ENCODE measurements at places on chromosomes 4 and X. TPM values are rescaled to one million over a fixed set of nuclear protein-coding genes. Genes with fewer than 3 reads are reported as not detected.

The ABCG2 gene
- total RNA-seq, result 0.12 TPM

The AREG gene
- 1,402 TPM for total RNA-seq

The PAK3 gene
- total RNA-seq, result 8.5 TPM

The SPARCL1 gene
- not detected for total RNA-seq

The CDKL2 gene
- total RNA-seq, result 0.42 TPM

The KCNIP4 gene
- total RNA-seq, result 0.91 TPM

The GRK4 gene
- 5.9 TPM for total RNA-seq

The OPN1MW gene
- total RNA-seq, result not detected

The SLC10A4 gene
- not detected for total RNA-seq

The PDGFRA gene
- not detected for total RNA-seq

The SH3RF1 gene
- total RNA-seq, result 17.4 TPM

The PLXNB3 gene
- total RNA-seq, result 13.5 TPM

The USP51 gene
- total RNA-seq, result 0.17 TPM

The MAGEC3 gene
- not detected for total RNA-seq

The FAM9B gene
- 0.40 TPM for total RNA-seq

The ASMTL gene
- total RNA-seq, result 20.6 TPM

The PAGE4 gene
- not detected for total RNA-seq

The HPGD gene
- 0.77 TPM for total RNA-seq

The DMRTC1 gene
- not detected for total RNA-seq

The PF4V1 gene
- total RNA-seq, result not detected

The APEX2 gene
- total RNA-seq, result 14.0 TPM

The DTHD1 gene
- not detected for total RNA-seq

The PABPC1L2A gene
- total RNA-seq, result not detected

The CXXC4 gene
- total RNA-seq, result not detected

The SPIN4 gene
- total RNA-seq, result 6.9 TPM

The CLTRN gene
- total RNA-seq, result 1.8 TPM

The PRDM8 gene
- 4.9 TPM for total RNA-seq

The PRAF2 gene
- total RNA-seq, result 34.5 TPM

The NEUROG2 gene
- total RNA-seq, result not detected

The ATP1B4 gene
- total RNA-seq, result not detected

The GAGE12F gene
- total RNA-seq, result not detected

The CT45A6 gene
- not detected for total RNA-seq

The APOOL gene
- total RNA-seq, result 33.8 TPM

The MAOB gene
- total RNA-seq, result 0.27 TPM

The RAI2 gene
- total RNA-seq, result not detected

The NHS gene
- 3.6 TPM for total RNA-seq

The IL15 gene
- 1.3 TPM for total RNA-seq

The NAA10 gene
- 196 TPM for total RNA-seq

The SMR3B gene
- not detected for total RNA-seq

The CSN1S1 gene
- not detected for total RNA-seq

The UBA6 gene
- total RNA-seq, result 83.1 TPM

The SERTM2 gene
- total RNA-seq, result not detected

The SLC6A8 gene
- 66.6 TPM for total RNA-seq

The TSPAN6 gene
- 5.6 TPM for total RNA-seq

The MGAT4D gene
- total RNA-seq, result not detected

The PPEF1 gene
- 1.0 TPM for total RNA-seq

The TKTL2 gene
- not detected for total RNA-seq

The SMPX gene
- total RNA-seq, result not detected

The PABPC5 gene
- total RNA-seq, result not detected

The FAM9C gene
- not detected for total RNA-seq

Data from MCF 10A (cell line).